ENCODE measurements at places on chromosomes 4 and X.

- no peak for DNase-seq
These were observed 215.0 kb downstream of the HTR2C start for GRCh38 chrX:114798907-114799306.

DNA sequence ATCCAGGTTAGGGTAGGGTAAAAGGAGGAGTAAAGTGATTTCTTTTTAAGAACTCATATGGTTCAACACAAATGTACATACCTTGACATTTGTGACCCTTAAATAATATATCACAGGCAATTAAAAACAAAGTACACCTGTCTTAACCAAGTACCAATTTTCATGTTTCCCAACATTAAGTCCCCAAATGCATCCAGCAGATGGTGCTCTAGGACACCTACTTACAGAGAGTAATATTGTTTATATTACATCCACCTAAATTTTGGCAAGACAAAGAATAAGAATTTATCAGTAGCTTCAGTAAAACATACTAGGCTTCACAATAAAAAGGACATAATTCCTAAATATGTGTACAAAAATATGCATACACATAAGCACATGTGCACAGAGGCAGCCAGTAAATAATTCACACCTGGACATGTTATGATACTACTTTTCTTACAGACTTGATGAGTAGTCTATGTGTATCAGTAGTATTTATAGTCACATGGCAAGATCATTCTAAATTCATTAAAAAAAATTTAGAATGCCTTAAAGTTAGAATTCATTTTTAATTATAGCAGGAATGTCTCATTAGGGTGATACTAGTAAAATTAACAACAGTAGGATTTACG, 219.7 kb downstream of the DCLK2 start:
- peak; percentile 70 for DNase-seq

GRCh38 chr4:149983931-149984330, 94.3 kb upstream of the DCLK2 start:
- DNase-seq = no peak

GRCh38 chr4:99062120-99062519, 26.5 kb downstream of the ADH5 start:
- no peak for DNase-seq

GRCh38 chr4:2281575-2282343, 19.9 kb upstream of the MXD4 start:
- DNase-seq = no peak

GRCh38 chr4:152164561-152164960, 371.3 kb downstream of the FBXW7 start:
- peak; percentile 52 for DNase-seq

DNA sequence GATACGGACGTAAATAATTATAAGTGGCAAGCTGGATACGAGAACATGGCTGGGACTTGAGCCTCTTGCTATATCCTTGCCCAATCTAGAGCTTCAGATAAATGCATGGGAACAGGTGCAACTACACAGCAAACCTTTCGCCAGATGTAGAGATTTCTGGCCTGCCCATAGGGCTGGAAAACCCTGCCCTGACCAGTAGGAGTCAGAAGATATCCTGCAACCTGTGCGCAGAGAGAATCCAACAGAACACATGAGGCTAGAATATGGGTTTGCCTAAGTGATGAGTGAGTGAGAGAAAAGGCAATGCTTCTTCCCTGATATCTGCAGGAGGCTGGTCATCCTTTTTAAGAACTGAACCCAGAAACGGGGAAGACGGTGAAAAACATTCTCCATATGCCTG, 805.3 kb upstream of the TENM3 start:
- peak; percentile 17 for DNase-seq

- DNase-seq = no peak
These were observed 146.2 kb upstream of the HHIP start for GRCh38 chr4:144499777-144500176.

GRCh38 chr4:3229328-3229727, 19.6 kb upstream of the MSANTD1 start:
- no peak for DNase-seq

DNA sequence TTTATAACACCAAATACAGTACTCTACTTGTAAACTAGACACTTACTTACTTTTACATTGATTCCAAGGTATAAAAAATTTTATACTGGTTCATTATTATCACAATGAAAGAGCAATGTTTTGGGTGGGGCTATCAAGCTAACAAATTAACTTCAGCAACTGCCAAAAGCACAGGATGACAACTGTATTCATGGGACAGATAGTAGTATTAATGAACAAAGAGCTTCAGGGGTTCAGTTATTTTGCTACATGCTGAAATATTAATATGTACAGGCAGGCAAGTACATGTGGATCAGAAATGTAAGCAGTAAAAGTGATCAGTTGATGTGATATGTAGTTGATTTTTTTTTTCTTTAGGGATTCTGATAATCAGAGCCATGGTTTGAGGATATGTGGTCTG, 112.9 kb downstream of the NAA11 start:
- no peak for DNase-seq

GRCh38 chr4:182711211-182711610, 206.0 kb downstream of the DCTD start:
- no peak for DNase-seq
